ENCODE measurements at places on chromosomes 3 and 15.

DNA sequence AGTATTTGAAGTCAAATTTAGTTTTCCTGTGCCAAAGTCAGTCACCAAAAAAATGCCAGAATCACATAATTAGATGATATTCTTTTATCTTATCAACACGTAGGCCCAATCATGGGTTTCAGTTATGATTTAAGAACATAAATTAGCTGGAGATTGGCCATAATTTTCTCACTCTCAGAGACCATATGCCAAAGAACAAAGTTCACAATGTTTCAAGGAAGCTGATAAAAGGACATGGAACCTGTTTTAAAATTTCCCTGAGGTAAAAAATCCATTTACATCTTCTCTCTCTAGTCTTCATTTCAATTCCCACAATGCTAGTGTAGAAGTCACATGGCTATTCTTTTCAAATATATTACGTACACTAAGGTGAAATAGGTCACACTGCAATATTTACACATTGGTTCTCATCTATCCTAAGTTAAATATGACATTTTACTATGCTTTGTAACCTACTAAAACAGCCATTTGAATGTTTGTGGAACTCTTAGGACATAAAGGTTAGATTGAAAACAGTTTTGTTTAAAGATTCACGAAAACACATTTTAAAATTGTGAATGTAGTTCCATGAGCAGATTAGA is 42.7 kb upstream of the DCUN1D1 start:
- no peak for DNase-seq

- DNase-seq, result no peak
These were observed 131.9 kb upstream of the STRIT1 start for GRCh38 chr3:155425396-155425795.

DNA sequence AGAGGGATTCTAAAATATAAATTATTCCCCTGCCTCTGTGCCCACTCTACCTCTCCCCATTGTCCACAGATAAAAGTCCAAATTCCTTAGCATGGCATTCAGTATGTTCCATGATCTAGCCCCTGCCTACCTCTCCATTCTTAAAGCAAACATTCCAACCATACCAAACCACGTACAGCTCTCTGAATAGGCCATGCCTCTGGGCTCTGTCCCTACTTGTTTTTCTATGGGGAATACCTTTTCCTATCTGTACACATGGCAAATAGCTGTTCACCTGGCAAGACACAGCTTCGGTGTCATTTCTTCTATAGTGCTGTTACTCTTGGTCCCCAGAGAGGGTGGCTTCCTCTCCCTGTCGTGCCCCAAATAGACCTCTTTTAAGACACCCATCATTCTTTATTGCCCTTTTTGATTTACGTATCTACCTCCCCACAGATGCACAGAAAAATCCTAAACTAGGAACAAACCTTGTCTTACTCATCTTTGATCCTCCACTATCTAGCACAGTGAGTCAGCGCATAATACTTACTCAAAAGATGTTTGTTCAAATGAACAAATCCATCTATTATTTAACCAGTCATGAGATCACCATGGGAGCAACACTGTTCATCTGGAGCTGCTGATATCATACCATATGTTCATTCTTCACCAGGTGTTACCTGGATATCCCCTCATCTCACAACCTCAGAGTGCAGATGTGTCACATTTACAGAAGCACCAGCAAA is 329.8 kb downstream of the THSD4 start:
- DNase-seq, result no peak

- no peak for DNase-seq
These were observed 150.5 kb upstream of the ZNF385D start for GRCh38 chr3:21901484-21901883.

DNA sequence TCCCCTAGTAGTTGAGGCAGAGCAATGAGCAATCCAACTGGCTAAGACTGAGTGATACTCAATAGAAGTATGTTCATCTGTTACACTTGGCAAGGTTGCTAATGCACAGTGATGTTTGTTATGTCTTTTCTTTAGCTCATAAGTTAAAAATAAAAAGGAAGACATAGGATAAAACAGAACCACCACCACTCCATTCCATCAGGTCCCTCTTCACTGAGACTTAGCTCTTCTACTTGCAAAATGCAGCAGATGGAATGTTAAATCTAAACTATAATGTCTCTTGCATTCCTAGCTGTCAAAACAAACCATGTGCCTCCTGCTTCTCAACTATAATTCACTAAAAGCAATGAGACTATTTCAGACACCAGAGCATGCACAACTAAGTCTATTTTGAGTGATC is 265.6 kb upstream of the UBE2E2 start:
- DNase-seq, result no peak

DNA sequence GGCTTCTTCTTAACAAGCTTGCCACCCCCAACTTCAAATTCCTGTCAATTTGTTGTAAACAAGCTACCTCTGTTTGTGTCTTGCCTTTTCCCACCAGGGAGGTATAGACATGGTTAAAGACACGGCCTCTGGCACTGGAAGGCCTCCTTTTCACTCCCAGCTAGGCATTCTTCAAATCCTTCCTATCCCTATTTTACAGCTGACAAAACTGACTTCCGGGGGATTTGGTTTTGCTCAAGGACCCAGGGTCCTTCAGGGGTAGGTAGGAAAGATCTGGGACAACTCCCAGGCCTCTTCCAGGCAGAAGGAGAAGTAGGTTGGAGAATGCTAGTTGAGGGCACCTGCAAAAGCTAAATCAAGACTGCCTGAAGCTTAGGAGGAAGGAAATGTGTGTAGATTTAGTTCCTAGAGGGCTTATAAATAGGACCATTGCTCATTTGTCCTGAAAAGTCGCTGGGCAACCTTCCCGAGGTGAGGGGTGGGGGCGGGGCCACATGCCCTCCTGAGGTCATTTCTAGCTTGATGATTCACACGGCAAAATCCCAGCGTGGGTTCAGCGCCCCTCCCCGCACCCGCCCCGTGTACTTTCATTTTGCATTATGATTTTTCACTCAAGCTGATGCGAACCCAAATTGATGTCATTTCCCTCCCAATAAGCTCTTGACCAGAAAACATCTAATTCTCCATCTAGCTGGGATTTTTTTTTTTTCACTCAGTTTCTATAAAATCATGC is 365.5 kb downstream of the SHQ1 start:
- peak; percentile 84 for DNase-seq

- DNase-seq, result no peak
These were observed 39.4 kb downstream of the WNT7A start for GRCh38 chr3:13840456-13840855.

DNA sequence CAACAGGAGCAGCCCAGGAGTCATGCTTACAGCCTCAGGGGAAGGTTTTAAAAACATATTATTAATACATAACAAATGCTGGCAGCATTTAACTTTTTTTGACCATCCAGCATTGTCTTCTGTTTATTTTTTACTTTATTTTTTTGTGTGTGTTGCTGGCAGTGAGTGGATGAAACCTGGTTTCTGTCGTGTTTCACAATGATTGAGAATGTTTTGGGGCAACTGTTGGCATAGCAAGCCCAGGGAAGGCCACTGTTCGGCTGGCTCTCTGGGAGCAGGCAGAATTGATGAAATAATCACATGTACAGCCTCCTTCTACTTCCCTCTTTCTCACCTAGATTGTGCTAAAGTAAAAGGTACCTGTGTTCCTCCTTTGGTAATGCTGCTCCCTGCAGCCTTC is 190.2 kb downstream of the NR1D2 start:
- DNase-seq, result no peak

DNA sequence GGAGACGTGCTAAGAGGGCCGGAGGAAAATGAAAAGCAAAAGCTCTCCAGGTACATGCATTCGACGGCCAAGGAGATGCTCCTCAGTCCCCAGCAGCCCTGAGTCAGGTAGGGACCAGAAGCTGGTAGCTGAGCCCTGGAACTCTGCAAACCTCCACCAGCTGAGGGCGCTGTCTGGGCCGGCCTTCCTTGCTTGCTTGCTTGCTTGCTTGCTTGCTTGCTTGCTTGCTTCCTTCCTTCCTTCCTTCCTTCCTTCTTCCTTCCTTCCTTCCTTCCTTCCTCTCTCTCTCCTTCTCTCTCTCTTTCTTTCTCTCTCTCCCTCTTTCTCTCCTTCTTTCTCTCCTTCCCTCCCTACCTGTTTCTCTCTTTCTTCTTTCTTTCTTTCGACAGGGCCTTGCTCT is 94.6 kb upstream of the RASGRF1 start:
- peak; percentile 12 for DNase-seq

- no peak for DNase-seq
These were observed 22.0 kb upstream of the TATDN2 start for GRCh38 chr3:10226293-10226692.

DNA sequence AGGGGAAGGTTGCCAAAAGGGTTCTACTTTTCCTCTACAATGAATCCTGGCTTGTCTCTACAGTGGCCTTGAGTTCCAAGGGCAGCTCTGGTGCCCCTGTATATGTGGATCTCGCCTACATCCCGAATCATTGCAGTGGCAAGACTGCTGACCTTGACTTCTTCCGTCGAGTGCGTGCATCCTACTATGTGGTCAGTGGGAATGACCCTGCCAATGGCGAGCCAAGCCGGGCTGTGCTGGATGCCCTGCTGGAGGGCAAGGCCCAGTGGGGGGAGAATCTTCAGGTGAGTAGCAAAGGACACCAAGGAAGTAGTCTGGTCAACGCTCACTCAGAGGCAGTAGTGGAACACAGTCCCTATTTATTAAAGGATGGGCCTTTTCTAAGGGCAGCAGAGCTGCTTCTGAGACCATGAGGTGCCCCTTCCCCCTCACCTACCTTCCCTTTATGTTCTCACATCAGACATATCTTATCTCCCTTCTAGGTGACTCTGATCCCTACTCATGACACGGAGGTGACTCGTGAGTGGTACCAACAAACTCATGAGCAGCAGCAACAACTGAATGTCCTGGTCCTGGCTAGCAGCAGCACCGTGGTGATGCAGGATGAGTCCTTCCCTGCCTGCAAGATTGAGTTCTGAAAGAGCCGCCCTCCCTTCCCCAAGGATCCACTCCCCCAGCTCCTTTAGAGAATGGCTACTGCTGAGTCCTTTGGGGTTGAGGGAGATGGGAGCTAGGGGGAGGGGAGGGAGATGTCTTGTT is 12.4 kb downstream of the MAP1A start:
- no peak for DNase-seq

DNA sequence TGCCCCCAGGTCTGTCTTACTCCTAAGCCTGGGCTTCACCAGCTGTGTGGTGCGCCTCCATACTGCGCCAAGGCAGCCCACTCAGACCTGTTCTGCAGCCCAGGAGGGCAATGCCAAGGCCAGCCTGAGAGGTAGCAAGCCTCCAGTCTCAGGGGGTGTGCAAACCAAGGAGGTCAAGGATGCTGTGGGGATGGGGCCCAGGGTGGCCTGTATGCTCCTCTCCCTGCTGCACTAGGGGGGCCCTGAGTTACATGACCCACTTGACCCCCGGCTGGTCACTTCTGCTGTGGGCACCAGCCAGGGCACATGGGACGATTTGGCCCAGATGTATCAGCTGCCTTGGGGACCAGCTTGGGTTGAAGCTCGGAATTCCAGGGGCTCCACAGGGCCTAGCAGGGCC is 70.0 kb upstream of the SLC6A6 start:
- DNase-seq, result no peak

GRCh38 chr3:41519746-41520145 is 320.4 kb downstream of the CTNNB1 start:
- DNase-seq, result no peak

GRCh38 chr3:85571835-85572234 is 613.0 kb downstream of the CADM2 start:
- DNase-seq, result no peak

GRCh38 chr15:60735559-60736047 is 256.7 kb upstream of the ICE2 start:
- DNase-seq, result no peak

DNA sequence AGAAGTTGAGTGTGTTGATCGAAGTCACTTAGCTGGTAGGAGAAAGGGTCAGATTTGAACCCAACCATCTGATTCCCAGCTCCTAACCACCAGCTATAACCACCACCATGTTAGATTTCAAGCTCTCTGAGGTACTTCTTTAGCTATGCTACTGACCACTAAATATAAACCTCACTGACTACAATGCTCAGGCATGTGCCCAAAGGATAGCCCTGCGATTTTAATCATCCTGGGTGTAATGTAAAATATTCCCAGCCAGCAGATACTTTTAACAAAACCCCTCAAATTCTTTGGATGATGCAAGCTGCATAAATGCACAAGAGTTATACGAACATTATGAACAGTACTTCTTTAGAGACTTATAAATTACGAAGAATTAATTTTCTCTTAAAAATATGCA is 115.2 kb upstream of the TSC22D2 start:
- DNase-seq, result no peak

- no peak for DNase-seq
These were observed 2.7 kb upstream of the KNL1 start for GRCh38 chr15:40591389-40591788.

DNA sequence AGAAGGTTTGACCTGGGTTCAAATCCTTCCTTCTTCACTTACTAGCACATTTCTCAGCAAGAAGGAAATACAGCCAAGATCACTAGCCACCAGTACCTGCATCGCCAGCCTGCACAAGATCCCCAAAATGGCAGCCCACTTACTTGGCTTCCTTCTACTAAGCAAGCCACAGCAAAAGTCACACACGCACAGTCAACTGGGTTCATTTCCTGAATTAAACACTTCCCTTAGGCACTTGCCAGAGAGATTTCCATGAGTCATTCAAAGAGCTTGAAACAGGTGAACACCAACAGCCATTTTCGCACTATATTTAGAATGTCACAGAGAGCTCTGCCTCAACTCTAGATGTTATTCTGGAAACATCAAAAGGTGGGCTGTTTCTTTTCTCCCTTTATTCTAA is 42.6 kb downstream of the MGLL start:
- DNase-seq, result no peak

GRCh38 chr3:164687211-164687610 is 391.1 kb downstream of the SI start:
- DNase-seq, result no peak

- DNase-seq, result no peak
These were observed 33.2 kb downstream of the B4GALT4 start for GRCh38 chr3:119207512-119207875.

DNA sequence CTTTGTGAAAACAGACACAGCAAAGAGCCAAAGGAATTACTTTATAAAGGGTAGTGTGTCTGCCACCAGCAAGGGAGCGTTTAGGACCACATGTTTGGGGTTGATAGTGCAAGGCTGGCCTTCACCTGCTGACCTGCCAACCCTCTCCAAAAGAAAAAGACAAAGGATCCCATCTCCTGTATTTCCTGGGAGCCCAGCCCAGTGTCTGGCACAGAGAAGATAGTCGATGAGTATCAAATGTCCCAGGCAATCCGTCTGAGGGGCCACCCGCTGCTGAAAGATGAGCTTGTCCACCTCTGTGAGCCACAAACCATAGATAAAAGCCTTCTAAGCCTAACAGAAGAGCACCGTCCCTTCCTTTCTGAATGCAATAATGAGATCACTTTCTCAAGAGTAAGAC is 154.8 kb upstream of the CTNNB1 start:
- no peak for DNase-seq

- no peak for DNase-seq
These were observed 2.1 kb downstream of the RHOV start for GRCh38 chr15:40871749-40872617.
